Smooth muscle cell of bladder (primary cell): ENCODE measurements at places on chromosomes 7 and 10. TPM values are rescaled to one million over a fixed set of nuclear protein-coding genes. Genes with fewer than 3 reads are reported as not detected.

The LRRC18 gene
- not detected in 2 replicates for total RNA-seq

The PON1 gene
- total RNA-seq = not detected in 2 replicates

The GPR146 gene
- total RNA-seq = 1.00 and 5.8 TPM in 2 replicates

The LOXL4 gene
- total RNA-seq = 25.7 and 32.9 TPM in 2 replicates

The ZSWIM8 gene
- 42.7 and 58.5 TPM in 2 replicates for total RNA-seq

The ARF5 gene
- total RNA-seq = 106 and 130 TPM in 2 replicates

The COL1A2 gene
- total RNA-seq = 4,803 and 7,669 TPM in 2 replicates

The TRIM73 gene
- total RNA-seq = 0.18 and 0.71 TPM in 2 replicates

The EIF5AL1 gene
- total RNA-seq = 0.18 and 0.28 TPM in 2 replicates

The ANKRD1 gene
- 0.14 and 0.18 TPM in 2 replicates for total RNA-seq
